Osteocyte (in vitro differentiated cells): ENCODE measurements at places on chromosomes 11 and 22. TPM values are rescaled to one million over a fixed set of nuclear protein-coding genes. Genes with fewer than 3 reads are reported as not detected.

DNA sequence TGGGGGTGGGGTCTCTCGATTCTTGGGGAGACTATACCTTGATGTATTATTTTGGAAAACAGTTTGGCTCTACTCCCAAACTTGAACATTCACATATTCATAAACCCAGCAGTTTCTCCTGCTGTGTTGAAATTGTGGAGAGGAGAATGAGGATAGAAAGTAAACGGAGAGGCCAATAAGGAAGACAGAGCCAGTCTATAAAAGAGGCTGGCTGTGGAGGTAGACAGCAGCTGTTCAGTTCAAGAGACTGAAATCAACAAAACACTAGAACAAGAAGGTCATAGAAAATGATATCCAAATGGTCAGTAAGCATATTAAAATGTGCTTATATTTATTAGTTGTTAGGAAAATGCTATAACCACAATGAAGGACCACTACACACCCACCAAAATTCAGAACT, 1.9 kb upstream of the MOGAT2 start:
- no peaks in the 10 kb centered on the region for H3K36me3 ChIP-seq
- no peak overlapping the region for H3K4me3 ChIP-seq
- H3K4me1 ChIP-seq = no peaks in the 10 kb centered on the region
- peaks cover 50% of the 10 kb centered on the region for H3K27me3 ChIP-seq

DNA sequence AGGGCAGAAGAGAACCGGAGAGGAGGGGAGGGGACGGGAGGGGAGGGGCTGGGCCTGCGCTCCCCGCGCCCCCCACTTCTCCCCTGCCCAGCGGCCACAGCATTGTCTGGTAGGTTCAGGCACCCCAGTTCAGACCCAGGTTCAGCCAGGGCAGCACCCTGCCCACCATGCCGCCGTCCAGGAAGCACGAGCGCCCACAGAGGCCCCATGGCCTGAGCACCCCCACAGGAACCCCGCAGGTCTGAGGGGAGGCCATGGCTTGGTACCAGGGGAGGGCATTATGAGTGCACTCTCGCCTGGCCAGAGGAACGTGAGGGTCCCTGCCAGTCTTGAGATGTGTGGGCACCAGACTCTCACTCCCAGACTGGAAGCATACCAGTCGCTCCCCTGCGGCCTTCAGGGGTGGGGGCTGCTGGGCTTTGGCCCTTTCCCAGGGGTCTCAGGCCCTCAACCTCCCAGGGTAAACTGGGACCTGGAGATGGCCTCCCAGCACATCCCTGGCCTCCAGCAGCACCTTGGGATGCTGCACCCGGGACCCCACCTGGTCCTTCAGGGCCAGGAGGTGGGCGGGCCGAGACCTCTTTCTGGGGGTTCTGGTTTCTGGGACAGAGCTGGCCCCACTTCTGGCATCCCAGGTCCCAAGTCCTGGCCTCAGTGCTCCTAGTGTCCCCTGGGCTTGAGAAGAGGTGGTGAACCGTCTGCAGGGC, 597 bp upstream of the PLXNB2 start:
- peaks cover 46% of the 10 kb centered on the region for H3K4me1 ChIP-seq
- no peak for DNase-seq
- H3K36me3 ChIP-seq = no peaks in the 10 kb centered on the region
- H3K27me3 ChIP-seq = no peaks in the 10 kb centered on the region

GRCh38 chr11:117092951-117093590, 5.2 kb downstream of the SIK3 start:
- H3K4me3 ChIP-seq = no peak overlapping the region
- H3K27me3 ChIP-seq = no peaks in the 10 kb centered on the region
- peaks cover 2% of the 10 kb centered on the region for H3K36me3 ChIP-seq
- no peak for DNase-seq

GRCh38 chr22:23570681-23571080, 9.4 kb downstream of the IGLL1 start:
- H3K4me1 ChIP-seq = peaks cover 10% of the 10 kb centered on the region
- H3K4me3 ChIP-seq = no peak overlapping the region
- H3K27ac ChIP-seq = no peak overlapping the region
- no peaks in the 10 kb centered on the region for H3K36me3 ChIP-seq
- no peak for DNase-seq

DNA sequence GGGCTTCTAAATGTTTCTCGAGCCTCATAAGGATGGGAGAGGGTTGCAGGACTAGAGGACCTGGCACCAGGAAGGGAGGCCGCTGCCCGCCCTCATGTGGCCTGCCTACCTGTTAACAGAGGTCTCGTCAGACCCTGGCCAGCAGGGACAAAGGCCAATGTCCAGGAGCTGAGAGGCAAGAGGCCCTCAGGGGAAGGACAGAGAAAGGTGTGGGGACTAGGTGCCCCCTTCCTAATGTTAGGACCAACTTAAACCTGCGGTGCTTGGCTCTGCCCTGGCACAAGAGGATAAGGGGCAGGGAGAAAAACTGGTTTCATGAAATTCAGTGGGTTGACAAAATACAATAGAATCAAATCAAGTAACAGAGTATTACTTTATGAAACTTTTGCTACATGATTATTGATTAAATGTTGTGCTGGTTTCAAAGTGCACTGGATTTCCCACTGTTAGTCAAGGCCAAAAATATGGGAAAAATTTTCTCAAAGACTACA, 20.0 kb upstream of the SYT12 start:
- no peak overlapping the region for H3K4me3 ChIP-seq
- H3K27ac ChIP-seq = no peak overlapping the region
- H3K27me3 ChIP-seq = no peaks in the 10 kb centered on the region
- no peaks in the 10 kb centered on the region for H3K36me3 ChIP-seq
- no peak for DNase-seq

DNA sequence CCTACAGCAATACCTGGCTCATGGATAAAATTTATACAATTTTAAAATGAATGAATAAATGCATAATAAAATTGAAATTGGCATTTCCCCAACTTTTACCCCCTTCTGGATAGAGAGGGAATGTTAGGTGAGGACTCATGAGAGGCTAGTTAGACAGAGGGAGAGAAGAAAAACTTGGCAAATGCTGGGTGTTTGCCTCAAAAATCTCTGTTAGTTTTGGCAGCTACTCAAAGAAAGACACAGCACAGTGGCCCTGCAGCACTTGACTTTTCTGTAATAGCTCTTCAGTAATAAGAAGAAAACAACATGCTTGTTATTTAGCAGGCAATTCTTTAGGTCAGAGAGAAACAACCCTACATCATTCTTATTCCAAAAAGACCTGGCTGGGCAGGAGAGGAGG, 20.7 kb upstream of the IZUMO1R start:
- no peak overlapping the region for H3K4me3 ChIP-seq
- DNase-seq = no peak
- H3K36me3 ChIP-seq = no peaks in the 10 kb centered on the region

GRCh38 chr11:121800731-121801393, 315.2 kb downstream of the BLID start:
- H3K27ac ChIP-seq = peak overlapping the region; percentile 63
- peaks cover 29% of the 10 kb centered on the region for H3K4me1 ChIP-seq
- no peaks in the 10 kb centered on the region for H3K27me3 ChIP-seq
- H3K4me3 ChIP-seq = peak overlapping the region; percentile 20

DNA sequence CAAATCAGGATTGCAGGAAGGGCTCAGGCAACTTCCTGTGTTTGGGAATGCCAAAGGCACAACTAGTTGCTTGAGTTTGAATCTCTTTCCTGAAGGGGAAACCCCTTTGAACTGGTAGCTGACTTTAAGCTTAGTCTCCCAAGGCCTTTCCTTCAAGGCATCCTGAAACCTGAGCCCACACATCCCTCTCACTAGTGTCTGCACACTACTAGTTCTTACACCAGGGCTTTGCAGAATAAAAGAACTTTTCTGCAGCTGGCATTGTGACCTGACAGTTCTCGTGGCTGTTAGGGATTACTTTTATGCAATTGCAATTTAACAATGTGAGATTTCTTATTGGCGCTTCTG, 95.4 kb downstream of the EXT2 start:
- H3K27me3 ChIP-seq = no peaks in the 10 kb centered on the region
- no peak overlapping the region for H3K27ac ChIP-seq
- H3K4me3 ChIP-seq = no peak overlapping the region
- H3K36me3 ChIP-seq = peaks cover 29% of the 10 kb centered on the region
- H3K4me1 ChIP-seq = peaks cover 2% of the 10 kb centered on the region
- no peak for DNase-seq

GRCh38 chr11:84673753-84674152, 953.4 kb downstream of the DLG2 start:
- H3K4me3 ChIP-seq = no peak overlapping the region
- no peaks in the 10 kb centered on the region for H3K27me3 ChIP-seq
- no peak for DNase-seq
- H3K4me1 ChIP-seq = no peaks in the 10 kb centered on the region
- H3K36me3 ChIP-seq = no peaks in the 10 kb centered on the region

GRCh38 chr22:26172389-26172990, 3.2 kb downstream of the SEZ6L start:
- peak; percentile 65 for DNase-seq
- peaks cover 63% of the 10 kb centered on the region for H3K27me3 ChIP-seq
- H3K4me3 ChIP-seq = no peak overlapping the region
- H3K36me3 ChIP-seq = no peaks in the 10 kb centered on the region

GRCh38 chr22:40070701-40071100, 75.9 kb downstream of the FAM83F start:
- H3K4me3 ChIP-seq = no peak overlapping the region
- H3K4me1 ChIP-seq = peaks cover 9% of the 10 kb centered on the region
- H3K36me3 ChIP-seq = no peaks in the 10 kb centered on the region
- DNase-seq = no peak

DNA sequence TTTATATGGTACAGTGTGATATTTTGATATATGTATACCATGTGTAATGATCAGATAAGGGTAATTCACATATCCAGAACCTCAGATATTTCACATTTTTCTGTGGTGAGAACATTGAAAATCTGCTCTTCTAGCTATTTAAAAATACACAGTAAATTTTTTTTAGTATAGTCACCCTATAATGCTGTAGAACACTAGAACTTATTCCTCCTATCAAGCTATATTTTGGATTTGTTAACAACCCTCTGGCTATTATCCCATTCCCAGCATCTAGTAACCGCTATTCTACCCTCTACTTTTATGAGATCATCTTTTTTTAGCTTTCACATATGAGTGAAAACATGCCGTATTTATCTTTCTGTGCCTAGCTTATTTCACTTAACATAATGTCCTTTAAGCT, 65.5 kb upstream of the SYT9 start:
- peaks cover 3% of the 10 kb centered on the region for H3K4me1 ChIP-seq
- no peak for DNase-seq
- H3K27ac ChIP-seq = no peak overlapping the region
- H3K4me3 ChIP-seq = no peak overlapping the region
- H3K27me3 ChIP-seq = no peaks in the 10 kb centered on the region
- H3K36me3 ChIP-seq = no peaks in the 10 kb centered on the region

- H3K4me3 ChIP-seq = peak overlapping the region; percentile 92
- H3K36me3 ChIP-seq = no peaks in the 10 kb centered on the region
- H3K27me3 ChIP-seq = no peaks in the 10 kb centered on the region
- peak overlapping the region; percentile 91 for H3K27ac ChIP-seq
These were observed 1.1 kb upstream of the FBXO7 start for GRCh38 chr22:32473388-32473952.

DNA sequence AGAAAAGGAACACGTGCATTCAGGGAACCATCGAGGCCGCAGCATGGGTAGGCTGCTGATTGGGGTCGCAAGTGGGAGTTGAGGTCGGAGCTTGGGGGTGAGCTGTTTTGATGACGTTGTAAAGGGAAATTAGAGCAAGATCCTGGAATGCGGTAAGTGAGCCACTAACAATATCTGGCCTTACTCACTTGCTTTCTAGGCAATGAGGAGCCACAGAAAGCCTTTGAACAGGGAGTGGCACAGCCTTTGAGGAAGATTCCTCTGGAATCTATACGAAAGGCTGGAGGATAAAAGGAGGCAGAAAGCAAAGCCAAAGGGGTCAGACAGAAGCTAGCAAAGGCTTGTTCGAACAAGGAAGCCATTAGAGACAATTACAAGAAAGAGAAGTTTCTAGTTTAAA, 197.5 kb downstream of the LARGE1 start:
- H3K27ac ChIP-seq = no peak overlapping the region
- H3K4me1 ChIP-seq = peaks cover 10% of the 10 kb centered on the region
- no peaks in the 10 kb centered on the region for H3K36me3 ChIP-seq
- no peak for DNase-seq
- no peaks in the 10 kb centered on the region for H3K27me3 ChIP-seq

- no peaks in the 10 kb centered on the region for H3K27me3 ChIP-seq
- no peaks in the 10 kb centered on the region for H3K4me1 ChIP-seq
- no peaks in the 10 kb centered on the region for H3K36me3 ChIP-seq
- H3K4me3 ChIP-seq = no peak overlapping the region
These were observed 817.4 kb downstream of the NTM start for GRCh38 chr11:132187814-132188213.

DNA sequence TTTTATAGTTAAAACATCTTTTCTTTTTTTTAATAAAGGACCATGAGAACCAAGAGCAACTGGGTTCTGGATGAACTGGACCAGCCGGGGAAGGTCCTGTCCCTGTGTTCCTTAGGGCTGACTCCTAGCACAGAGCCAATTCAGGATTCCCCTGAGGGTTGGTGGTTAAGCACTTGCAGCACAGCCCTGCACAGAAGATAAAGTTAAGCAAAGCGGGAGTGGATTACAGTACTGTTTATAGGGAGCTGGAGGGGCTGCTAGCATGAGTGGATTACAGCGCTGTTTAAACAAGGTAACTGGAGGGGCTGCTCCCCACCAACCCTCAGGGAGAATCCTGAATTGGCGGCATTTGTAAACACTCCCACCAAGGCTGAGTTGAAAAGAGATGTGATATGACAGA, 90.6 kb downstream of the CELSR1 start:
- DNase-seq = no peak
- H3K36me3 ChIP-seq = no peaks in the 10 kb centered on the region
- no peak overlapping the region for H3K27ac ChIP-seq
- no peak overlapping the region for H3K4me3 ChIP-seq
- no peaks in the 10 kb centered on the region for H3K27me3 ChIP-seq
- peaks cover 36% of the 10 kb centered on the region for H3K4me1 ChIP-seq

APOA1 gene
- total RNA-seq = not detected in 2 replicates

RFPL2 gene
- not detected in 2 replicates for total RNA-seq

GLYAT gene
- total RNA-seq = not detected in 2 replicates

LIF gene
- total RNA-seq = 13.7 and 15.5 TPM in 2 replicates

PMM1 gene
- 49.7 and 49.8 TPM in 2 replicates for total RNA-seq

ARHGEF17 gene
- 104 and 105 TPM in 2 replicates for total RNA-seq

SLC22A8 gene
- total RNA-seq = not detected in 2 replicates

RBMXL2 gene
- not detected in 2 replicates for total RNA-seq

MYO18B gene
- total RNA-seq = not detected in 2 replicates

SYCE3 gene
- not detected in 2 replicates for total RNA-seq

LRRC4C gene
- total RNA-seq = 0.16 TPM in 2 replicates
